ENCODE measurements at places on chromosomes 5 and 9.
A peak's percentile ranks its signal among the peaks of the same experiment; 100 is the strongest.

GRCh38 chr5:125085797-125086505 lies 339.5 kb upstream of the ZNF608 start:
- no peak for DNase-seq

DNA sequence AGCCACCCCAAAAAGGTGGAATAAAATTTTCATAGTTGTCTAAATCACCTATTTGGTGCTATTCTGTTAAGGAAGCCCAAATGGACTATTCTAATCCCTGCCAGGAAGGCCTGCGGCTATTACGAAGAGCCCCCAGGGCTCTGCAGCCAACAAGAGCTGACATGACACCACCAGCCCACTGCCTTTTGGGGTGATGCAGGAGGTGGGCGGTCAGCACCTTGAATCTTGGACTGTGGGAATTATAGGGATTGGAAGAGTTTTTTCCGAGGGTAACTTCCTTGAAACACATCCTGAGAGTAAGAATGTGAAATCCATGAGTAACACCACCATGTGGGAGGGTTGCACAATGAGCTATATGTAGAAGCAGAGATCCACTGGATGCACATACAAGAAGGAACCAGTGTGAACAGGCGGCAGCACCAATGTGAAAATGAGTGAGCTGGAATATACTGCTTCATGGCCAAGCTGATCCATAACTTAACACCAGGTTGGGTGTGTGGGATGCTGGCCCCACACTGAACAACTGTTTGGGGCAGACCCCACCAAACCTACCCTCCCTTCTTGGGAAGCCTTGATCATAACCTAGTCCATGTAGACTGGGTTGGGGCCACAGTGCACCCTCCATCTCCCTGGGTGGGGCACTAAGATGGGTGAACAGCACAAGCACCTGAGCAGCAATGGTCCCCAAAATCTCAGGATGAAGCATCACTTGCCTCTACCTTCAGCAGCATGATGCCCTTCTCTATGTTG lies 239.0 kb downstream of the FSTL4 start:
- DNase-seq: no peak

DNA sequence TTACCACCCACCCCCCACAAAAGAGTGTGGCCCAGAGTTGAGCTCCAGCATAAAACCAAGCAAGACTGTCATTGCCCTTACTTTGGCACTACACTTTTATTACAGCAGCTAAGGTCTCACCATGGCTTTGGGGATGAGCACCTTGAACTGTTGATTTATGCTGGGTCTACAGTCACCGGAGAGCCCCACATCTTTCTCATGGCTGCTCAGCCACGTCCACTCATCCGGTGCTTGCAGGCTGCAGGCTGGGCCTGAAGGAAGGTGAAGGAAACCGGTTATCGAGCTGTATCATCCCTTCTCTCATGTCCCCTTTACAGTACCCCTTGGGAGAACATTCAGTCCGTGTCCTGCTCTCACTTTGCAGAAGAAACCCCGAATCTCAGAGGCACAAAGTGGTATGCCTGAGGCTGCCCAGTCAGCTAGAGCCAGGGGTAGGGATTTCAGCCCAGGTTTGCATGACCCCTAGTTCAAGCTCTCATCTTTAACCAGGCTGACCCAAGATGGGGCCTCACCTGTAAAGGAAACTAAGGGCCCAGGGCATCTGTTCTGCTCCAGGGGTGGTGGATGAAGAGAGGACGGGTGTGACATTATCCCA lies 11.6 kb downstream of the TMOD1 start:
- DNase-seq: no peak

GRCh38 chr9:89417832-89418473 lies 80.0 kb downstream of the SEMA4D start:
- DNase-seq: no peak

DNA sequence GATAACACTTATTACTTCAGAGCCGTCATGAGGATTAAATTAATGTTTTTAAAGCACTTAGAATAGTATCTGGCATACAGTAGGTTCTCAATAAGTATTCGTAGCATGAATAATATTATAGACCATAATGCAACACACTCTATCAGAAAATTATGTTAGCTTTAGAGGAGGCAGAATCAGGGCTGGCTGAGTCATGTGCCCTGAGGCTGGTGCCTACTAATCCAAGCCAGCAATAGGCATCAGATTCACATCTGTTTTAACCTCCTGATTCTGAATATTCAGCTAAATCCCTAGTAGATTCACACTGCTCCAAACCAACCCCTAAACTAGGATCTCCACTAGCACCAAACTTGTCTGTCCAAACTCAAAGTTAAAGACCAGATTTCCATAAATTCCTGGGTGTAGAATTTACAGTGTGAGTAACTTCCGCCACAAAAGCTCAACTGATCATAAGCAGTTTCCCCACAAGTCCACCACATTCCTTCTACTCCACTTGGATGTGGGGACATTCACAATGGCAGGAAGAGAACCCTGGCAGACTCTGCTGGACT lies 170.0 kb upstream of the DAPK1 start:
- DNase-seq: no peak

GRCh38 chr5:2742921-2743679 lies 8.4 kb downstream of the IRX2 start:
- no peak for DNase-seq

DNA sequence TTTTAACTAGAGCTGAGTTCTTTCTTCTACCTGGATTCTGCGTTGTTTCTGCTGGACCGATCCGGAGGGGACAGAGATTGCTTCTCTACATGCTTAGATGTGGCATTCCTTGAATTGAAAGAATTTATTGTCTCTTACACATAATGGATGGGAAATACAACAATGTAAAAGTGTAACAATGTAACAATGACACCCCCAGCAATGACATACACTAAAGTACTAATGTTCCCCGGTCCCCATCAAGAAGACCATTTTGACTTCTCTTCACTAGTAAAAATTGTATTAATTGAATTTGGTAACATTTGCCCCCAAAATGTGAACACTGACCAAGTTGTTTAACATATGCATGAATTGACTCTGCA lies 760.2 kb downstream of the TAF11L14 start:
- DNase-seq: no peak

GRCh38 chr5:64680289-64680688 lies 10.0 kb upstream of the SHISAL2B start:
- no peak for DNase-seq

GRCh38 chr5:55232985-55233928 lies at the start of gene CCNO:
Gene CCNO (minus strand): TSS chr5:55233608. CDS start chr5:55233523, 85 bp downstream.
- peak; percentile 78 for DNase-seq

DNA sequence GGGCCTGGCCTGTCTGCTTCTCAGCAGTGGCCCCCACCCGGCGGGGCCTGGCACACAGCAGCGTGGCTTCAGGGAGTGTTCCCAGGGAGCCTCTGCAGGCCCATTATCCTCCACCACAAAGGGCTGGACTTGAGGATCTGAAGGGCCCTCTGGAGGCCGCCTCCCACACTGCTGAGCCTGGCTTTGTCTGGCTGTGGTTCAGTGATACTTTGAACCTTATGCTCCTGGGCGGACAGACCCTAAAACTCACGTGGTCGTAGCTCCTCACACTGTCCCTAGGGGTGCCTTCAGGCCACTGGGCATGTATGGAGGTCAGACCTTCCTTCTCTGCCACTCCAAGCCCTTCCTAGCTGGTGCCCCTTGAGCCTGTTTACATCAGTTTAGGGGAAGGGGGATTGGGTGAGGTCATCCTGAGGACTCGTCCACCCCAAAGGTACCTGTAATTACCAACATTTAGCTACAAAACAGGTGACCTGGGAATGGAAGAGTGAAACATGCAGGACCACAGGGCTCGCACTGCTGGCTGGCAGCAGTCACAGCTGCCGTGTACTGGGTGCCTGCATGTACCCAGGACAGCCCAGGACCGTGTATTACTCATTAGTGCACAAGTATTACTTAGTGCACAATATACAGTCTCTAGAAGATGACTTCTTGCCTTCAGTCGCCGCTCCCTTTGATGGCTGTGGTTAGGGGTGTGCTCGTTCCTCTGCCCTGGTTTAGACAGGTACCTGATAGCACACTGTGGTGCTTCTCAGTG lies 8.5 kb downstream of the GRHPR start:
- DNase-seq: no peak

GRCh38 chr5:14178671-14179211 lies 35.6 kb downstream of the TRIO start:
- peak; percentile 76 for DNase-seq

GRCh38 chr9:4143936-4144717 lies 155.7 kb downstream of the GLIS3 start:
- DNase-seq: no peak

- DNase-seq: no peak
Observed at GRCh38 chr5:151125421-151125820, 32.2 kb downstream of the ANXA6 start.

DNA sequence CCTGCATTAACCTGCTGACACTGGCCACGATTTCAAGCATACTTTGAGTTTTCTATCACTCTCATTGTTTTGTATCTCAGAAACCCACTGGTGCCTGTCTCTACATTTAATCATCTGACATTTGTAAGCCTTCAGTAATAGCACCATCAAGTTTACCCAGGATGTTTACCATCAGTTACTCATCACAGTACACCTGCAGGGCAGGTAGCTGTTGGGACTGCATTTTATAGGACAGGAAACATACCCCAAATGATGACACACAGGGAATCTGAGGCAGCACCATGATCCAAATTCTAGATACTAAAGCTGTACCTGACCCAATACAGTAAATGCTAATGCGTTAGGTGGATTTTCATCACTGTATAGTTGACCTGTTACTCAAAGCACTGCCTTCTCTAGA lies 114.2 kb downstream of the FEM1C start:
- no peak for DNase-seq

DNA sequence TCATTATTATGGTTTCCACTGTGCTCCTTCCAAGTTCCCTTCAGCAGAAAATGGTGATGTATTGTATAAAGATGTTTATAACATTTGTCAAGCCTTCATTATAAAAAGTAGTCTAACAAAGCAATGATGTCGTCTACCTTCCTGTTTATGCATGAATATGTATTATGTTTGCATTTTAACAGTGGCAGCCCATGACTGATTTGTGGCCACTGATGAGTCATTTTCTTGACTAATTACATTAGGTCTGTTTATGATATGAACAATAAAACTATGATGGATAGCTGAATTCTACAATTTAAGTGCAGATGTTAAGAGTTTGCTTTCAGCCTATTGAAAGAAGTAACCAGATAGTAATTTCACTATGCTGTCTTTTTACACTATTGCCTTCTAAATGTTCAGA lies 75.4 kb upstream of the ADAMTS19 start:
- no peak for DNase-seq
